Esophagus muscularis mucosa (tissue), 4 donors: ENCODE measurements at places on chromosomes 2 and 18.

DNA sequence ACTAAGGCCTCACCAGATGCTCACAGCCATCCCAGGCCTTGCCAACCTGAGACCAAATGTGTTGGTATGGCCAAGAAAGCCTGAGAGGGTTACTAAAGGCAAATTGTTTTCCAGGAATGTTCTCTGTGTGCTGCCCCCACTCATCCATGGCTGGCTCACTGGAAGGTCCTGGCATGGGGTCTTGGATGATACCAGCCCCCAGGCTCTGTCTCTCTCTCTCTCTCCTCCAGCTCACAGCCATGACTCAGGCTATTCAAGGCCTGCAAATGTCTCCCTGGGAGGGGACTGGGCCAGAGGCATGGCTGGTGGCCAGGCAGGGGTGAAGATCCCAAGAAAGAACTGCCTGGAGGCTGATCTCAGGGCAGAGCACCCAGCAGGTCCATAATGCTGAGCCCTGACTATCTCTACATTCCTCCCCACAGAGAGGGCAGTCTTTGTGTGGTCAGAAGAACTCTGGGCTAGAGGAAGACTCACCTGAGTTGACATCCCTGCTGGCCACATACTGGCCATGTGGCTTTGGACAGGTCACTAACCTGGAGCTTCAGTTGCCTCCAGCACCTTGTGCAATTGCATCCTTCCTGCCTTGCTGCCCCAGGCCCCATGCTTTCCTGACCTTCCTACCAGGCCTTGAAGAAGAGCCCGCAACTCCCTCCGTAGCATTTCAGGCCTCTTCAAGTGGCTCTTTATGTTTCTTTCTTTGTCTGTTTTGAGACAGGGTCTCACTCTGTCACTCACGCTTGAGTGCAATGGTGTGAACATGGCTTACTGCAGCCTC is 150.4 kb downstream of the ZFP36L2 start:
- DNase-seq, result no peak

DNA sequence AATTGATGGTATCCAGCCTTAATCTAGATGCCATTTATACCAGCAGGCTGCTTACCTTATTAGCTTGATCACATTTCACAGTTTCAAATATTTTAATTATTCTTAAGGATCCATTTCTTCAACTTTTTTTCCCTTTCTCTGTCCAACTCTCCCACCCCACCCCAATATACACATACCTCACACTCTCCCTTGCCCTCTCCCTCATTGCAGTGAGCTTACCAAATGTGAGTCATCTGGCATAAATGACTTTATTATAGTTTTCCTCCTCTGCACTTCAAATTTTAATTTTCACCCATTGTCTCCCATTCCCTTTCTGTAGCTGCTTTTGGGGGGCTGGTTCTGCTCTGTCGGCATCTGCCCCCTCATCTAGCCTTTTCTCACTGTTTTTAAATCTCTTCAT is 12.9 kb downstream of the HTR2B start:
- no peak for DNase-seq

- DNase-seq, result no peak
Observed at GRCh38 chr18:47175283-47175897, 774 bp downstream of the IER3IP1 start.

GRCh38 chr2:178874529-178875240 is 67.5 kb upstream of the TTN start:
- no peak for DNase-seq

DNA sequence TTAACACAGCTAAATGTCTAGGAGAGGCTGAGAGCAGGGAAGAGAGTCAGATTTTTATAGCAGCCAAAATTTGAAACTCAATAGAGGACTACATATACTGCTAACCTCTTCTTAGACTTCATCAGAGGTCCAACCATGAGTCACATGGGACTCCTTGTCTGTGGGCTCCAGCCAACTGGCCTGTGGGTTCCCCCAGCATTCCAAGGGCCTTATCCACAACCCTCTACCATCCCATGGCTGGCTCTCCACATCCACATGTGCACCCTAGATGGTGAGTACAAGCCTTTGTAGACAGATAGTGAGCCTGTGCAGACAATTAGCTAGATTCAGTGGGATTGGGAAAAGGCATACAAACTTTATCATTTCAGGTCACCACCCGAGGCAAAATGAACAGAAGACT is 901.9 kb upstream of the ZEB2 start:
- DNase-seq, result no peak

GRCh38 chr2:226227341-226227740 is 572.3 kb downstream of the IRS1 start:
- DNase-seq, result no peak

GRCh38 chr2:98809116-98809515 is 78.2 kb upstream of the MGAT4A start:
- DNase-seq, result no peak

DNA sequence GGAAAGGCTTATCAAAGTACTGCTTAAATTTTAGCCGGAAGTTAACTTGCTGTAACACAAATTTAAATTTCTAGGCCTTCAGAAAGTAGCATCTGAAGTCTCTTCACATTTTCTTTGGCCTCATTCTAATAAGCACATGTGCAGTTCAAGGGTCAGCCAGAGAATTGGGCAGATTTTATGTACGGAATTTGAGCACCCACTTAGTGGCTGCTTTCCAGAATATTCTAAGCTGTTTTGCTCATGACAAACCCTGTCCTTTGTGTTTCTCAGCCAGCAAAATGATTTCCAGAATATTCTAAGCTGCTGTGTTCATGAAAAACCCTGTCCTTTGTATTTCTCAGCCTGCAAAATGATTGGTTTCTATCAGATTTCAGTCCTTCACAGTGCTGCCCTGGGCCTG is 225.0 kb upstream of the DOK6 start:
- no peak for DNase-seq

- DNase-seq, result no peak
Observed at GRCh38 chr2:231597627-231598026, 5.0 kb downstream of the TEX44 start.

GRCh38 chr18:68494802-68495581 is 219.9 kb downstream of the TMX3 start:
- DNase-seq, result no peak

DNA sequence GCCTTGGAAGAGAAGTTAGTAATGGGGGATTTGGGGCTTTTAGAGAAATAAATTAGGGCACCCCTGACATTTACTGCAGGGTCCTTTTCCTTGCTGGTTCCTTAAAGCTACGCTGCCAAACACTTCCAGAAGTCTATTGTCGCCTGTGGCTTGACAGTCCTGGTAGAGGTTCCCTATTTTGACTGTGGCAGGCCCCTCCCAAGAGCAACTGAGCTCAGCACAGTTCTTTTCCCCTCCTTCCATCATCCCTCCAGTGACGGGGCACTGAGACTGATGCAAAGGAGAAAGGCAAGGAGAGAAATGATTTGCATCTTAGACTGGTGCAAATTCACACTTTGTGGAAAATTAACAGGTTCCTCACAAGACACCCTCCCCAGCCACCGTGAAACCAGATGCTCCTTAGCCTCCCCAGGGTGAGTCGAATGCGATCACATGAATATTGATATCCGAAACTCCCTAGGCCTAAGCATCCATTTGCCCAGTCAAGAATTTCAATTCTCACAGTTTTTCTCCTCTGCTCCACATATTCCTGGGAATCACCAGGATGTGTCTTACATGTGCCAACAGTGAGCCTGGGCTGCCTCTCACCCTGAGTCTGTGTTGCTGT is 45.4 kb downstream of the RABL2A start:
- DNase-seq, result no peak

DNA sequence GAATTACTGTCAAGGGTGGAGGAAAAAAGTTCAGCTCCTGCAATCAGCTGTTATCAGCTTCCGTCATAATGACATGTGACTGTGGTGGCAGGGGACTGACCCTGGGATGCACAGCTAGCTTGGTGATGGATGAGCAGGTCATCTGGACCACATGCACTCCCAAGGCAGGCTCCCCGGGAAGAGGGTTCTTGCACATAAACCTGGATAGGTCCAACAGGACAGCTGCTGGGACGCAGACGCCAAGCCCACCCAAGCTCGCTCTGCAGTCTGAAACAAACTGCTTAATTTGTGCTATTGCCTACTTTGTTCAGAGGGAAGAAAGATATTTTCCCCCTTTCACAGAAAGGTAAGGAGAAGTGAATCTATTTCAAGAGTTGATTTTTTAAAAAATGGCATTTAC is 30.2 kb downstream of the FAM178B start:
- no peak for DNase-seq

DNA sequence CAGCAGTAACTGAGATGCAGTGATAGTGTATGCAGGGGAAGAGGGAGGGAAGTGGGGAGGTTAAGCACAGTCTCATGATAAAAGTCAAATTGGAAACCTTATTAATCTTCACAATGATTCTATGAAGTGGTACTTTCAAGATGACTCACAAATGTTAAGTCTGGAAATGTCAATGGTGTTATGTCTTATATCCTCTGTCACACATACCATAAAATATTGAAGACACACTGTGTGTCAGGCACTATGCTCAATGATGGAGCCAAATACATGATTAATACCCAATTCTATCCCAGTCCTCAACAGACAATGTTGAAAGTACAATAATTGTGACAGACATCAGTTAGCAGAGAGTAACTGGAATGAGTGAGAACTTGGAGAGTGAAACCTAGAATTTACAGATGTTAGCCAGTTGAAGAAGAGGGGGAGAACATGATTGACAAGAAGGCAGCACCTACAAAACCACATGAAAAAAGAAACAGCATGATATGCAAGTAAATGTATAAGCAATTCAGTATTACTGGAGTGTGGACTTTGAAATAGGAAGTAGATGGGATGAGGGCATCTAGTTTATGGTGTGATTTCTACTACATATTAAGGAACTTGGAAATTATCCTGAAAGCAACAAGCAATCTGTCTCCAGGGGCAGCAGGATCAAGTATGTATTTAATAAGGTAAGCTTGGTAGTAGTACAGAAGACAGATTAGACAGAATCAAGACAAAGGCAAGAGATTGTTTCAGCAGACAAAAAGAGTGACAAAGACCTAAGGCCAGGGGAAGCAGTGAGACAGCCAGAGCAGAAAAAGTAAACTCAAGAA is 107.6 kb downstream of the STRN start:
- DNase-seq, result no peak

DNA sequence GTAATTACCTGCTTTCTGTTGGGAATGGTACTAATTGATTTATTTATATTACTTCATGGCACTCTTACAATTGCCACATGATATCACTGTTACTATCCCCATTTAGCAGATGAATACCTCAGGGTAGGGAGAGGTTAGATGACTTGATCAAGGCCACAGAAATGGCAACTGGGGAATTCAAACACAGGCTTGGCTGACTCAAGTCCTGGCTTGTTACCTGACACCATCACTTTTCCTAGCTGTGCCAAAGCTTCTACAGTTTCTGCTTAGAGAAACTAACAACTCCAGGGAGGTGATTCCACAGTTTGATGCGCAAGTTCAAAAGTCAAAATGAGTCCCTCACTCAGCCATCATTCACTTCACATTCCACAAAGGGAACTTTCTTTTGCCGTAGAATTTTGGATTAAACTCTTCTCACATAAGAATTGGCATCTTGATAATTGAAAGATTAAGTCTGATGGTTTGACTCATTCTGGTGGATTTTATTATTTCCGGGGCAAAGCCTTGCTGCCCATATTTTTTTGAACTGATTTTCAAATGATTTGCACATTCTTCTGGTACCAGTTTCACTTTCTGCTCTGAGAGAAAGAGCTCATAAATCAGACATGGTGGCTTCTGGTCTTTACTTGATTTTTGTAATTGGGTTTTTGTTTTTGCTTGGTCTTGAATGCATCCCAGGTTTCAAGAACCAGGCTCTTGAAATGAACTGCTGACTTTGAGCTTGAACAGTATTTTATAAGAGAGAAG is 656.8 kb downstream of the BCL11A start:
- DNase-seq, result no peak

DNA sequence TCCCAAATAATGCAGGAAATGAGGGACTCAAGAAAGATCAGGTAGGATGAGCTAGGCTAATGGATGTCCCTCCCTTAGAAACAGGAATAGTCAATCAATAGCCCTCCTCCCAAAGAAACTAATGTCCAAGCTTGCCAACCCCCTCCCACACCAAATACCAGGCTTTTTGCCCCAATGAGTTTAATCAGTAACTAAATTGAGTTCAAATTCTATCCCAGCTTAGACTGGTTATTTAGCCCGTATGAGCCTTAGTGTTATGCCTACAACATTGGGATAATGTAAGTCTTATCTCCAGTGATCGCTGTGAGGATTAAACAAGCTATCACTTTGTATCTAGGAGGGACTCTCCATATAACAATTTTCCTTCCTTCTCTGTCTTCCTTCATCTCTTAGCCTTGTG is 310.7 kb downstream of the DPP10 start:
- no peak for DNase-seq

DNA sequence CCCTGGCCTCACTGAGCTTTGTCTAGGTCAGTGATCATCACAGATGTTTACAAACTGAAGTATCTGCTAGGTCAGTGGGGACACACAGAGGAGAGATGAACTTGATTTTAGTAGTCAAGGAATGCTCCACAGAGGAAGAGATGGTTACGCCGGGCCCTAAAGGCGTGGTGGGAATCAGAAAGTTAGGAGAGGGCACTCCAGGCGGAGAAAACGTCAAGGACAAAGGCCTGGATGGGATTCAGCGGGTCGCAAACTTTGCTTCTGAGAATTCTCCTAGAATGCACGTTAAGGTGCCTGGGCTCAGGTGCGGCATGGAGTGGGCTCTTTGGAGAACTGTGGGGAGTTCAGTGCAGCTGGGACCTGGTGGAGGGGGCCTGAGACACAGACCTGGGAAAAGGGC is 78.8 kb downstream of the TMEM17 start:
- DNase-seq, result no peak

GRCh38 chr2:209977386-209978239 is 24.8 kb upstream of the RPE start:
- no peak for DNase-seq

- no peak for DNase-seq
Observed at GRCh38 chr2:96267159-96267971, 1.3 kb downstream of the CIAO1 start.

- no peak for DNase-seq
Observed at GRCh38 chr2:151037434-151037833, 224.2 kb downstream of the RBM43 start.

DNA sequence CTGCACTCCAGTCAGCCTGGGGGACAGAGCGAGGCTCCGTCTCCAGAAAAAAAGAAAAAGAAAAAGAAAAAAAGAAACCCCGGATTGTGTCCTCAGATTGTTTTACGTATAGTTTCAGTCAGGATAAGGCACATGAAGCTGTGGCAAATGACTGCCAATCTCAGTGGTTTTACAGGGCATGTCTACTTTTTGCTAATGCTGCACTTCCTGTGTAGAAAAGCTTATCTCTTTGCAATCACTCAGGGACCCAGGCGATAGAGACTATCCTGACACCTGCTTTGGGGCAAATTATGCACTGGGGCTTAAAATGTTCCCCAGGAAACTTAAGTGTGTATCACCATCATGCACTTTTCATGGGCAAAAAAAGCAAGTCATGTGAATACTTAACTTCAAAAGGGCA is 103.7 kb upstream of the MEIS1 start:
- no peak for DNase-seq
